ENCODE measurements at places on chromosomes 7 and 10.

DNA sequence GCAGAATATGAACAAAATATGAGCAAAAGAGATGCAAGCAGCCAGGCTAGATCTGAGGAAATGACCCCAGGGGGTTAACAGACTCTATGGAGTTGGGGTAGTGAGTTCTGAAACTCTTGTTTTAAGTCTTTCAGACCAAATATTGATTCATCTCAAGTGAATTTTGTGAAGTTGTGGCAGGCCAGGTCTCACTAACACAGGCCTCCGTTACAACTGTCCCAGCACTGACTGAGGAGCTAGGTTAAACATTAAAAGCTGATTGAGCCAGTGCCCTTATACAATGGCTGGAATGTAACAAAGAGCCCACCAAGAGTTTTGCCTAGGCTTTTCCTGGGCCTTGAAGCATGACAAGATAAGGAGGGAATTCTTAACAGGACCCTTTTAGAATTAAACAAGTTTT, 192.3 kb upstream of the STK17A start:
- no peak for DNase-seq

DNA sequence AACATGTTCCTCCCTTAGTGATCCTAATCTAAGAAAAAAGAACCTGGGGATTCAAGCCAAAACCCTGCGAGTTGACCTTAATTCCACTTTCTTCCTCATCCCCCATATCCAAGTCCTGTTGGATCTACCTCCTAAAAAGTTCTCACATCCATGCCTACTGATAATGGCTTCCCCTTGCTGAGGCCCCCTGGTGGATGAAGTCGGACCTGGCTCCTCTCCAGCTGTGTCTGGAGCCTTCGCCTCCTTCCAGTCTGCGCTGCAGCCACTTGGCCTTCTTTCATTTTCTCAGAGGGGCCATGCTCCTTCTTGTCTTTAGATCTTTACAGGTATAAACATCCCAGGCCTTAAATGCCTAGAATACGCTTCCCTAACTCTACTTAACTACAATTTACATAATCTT, 8.1 kb downstream of the PDE1C start:
- DNase-seq, result peak; percentile 16

DNA sequence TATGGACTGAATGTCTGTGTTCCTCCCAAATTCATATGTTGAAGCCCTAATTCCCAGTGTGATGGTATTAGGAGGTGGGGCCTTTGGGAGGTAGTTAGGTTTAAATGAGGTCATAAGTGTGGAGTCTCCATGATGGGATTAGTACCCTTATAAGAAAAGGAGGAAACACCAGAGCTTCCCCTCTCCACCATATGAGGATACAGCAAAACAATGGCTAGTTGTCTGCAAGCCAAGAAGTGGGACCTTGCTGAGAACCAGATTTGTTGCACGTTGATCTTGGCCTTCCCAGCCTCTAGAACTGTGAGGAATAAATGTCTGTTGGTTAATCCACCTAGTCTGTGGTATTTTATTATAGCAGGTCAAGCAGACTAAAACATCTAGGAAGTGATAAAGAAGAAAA, 102.2 kb downstream of the AHCYL2 start:
- no peak for DNase-seq

DNA sequence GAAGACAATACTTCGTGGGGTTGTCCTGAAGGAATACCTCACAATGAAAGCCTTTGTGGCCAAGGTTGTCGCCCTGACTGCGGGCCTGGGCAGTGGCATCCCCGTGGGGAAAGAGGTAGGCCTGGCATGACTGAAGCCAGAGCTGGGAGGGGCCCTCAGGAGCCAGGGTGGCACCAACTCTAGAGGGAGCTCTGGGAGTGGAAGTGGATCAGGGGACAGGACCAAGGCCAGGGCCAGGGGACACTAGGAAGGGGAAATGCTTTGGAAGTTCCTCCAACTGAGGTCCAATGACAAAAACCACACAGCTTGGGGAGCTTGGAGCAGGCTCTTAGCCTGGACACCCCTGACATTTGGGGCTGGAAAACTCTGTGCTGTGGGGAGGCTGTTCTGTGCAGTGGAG, 5.8 kb downstream of the CLCN1 start:
- DNase-seq, result no peak

DNA sequence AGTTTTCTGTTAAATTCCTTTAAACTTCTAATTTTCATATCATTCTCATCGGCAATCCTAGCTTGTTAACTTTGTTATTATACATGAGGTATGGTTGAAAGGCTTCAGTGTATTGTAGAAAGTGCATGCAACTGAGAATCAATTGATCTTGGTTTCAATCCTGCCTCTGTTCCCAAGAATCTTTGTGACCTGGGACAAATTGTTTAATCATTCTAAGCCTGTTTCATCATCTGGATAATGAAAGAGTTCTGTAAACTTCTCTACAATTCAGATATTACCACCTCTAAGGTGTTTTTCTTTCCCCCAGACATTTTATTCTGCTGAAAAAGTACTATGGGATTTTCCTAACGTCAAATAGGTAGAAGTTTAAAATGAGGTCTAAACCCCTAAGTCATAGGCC, 179.0 kb downstream of the RNLS start:
- no peak for DNase-seq

- DNase-seq, result peak; percentile 45
These were observed 10.7 kb upstream of the HOXA13 start for GRCh38 chr7:27210441-27211083.

DNA sequence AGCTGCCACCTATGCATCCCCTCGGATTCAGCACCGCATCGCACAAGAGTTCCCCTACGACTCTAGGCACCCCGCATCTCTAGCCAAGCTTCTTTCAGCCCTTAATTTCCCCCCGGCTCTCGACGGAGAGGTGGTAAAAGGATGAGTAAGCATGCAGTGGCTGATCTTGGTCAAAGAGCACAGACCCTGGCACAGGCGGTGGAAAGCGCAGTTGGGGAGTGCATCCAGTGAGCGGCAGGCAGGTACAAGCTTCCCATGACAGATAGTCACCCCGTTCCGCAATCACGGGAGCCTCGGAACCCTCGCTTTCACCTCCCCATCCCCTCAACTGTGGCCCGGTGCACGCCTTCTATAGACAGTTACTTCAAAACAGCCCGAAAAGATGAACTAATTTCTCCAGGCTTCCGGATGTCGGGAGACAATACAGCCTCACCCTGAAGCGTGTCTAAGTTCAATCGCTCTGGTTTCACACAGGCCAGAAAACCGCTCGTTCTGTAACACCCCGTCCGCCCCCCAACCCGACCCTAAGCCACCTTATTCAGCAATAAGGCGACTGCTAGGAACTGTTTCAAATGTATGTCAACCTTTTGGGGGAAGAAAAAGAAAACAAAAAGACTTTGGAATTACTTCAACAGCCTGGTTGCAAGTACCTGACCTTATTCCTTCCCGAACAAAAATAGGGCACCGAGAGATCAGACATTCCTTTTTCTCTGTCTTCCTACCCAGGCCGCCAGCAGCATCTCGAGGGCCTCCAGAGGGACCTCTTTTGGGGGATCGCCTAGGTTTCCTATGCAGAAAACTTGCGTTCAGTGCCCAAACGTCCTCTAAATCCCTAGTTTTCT, 1.4 kb downstream of the RHEB start:
- DNase-seq, result peak; percentile 39

DNA sequence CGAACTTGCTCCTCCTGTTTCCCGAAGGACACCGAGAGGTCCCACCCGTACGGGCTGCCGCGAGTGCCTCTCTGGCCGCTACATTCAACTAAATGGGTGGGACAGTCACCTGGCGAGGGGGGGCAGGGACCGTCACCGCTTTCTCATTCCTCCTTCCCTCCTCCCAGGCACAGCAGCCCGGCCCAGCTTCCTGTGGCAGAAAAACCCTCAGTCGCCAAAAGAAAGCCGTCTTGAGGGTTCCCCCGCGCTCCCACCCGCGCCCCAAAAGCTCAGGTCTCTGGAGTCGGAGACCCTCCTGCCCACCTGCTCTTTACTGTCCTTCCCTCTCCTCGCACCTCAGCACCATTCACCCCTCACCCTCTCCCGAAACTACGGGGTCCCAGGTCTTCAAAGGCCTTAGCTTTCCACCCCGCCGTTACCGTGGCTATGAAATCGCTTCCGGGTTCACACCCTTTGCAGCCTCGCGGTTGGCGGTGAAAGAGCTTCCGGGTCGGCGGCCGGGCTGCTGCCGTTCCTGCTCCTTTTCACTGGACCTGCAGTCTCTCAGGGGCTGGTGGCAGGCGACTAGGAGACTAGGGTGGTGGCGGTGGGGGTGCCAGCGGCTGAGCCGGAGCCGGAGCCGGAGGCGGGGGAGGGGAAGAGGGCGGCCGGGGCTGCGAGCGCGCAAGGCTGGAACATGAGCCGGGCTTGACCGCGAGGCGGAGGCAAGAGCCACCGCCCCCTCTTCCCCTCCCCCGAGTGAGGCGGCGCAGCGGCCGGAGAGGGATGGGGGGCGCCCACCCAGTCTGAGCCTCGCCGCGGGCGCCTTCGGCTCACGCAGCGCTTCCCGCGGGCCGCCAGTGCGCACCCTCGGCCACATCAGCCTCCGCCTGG, at the start of the genes ANKIB1 and KRIT1:
TSS of gene ANKIB1 (plus strand) at position 488 of the 873 bp plus-strand sequence. CDS start 49,005 bp downstream, outside the sequence.
TSS of gene KRIT1 (minus strand) at position 428 of the 873 bp plus-strand sequence. CDS start 3,779 bp downstream, outside the sequence.
- peak; percentile 73 for DNase-seq

DNA sequence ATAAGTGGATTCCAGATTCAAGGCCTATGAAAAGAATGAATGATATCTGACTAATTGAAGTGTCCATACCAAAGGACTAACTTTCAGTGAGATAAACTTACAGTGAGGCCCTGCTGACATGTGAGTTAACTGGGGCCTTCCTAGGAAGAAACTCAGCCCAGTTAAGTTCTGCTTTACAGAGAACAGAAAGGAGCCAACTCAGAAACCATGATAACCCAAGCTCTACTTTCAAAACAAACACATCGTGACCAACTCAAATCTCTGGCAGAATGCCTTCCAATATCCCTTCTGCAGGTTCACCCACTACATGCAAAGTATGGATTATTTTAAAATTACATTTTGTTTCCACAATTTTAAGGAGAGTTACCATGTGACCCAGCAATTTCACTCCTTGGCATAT, 75.8 kb upstream of the MRLN start:
- peak; percentile 25 for DNase-seq

DNA sequence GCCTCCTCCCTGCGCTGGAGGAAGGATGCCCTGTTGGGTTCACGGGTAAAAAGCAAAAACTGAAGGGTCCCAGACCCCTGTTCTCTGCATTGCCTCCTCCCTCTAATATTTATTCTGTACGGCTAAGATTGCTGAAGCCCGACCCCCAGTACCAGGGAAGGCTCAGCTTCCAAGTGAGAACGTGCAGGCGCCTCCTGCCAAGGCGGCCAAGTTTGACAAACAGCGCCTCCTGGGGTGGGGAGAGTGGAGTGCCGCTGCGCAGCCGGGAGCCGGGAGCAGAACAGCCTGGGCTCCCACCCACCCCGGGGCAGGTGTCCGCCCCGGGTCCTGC, 4.7 kb upstream of the EBF3 start:
- DNase-seq, result peak; percentile 60

- DNase-seq, result no peak
These were observed 158.9 kb upstream of the TNRC18 start for GRCh38 chr7:5582532-5582935.

DNA sequence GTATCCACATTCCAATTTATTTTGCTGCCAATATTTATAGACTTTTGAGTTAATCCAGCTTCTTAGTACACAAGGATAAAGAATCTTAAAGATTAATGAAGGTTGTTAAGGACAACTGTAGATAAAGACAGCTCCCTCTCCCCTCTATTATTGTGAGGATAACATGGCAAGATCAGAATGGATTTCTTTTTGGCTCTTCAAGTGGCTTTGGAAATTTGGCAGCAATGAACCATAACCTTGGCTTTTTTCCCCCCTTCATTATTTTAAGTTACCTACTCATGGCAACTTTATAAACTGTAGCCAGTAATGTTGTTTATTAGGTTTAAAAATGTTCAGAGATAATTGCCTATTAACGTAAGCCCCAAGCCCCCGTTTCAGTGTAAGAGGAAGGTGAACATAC, 131.1 kb upstream of the SLC26A5 start:
- DNase-seq, result peak; percentile 9

- no peak for DNase-seq
These were observed 307.7 kb downstream of the MDFIC start for GRCh38 chr7:115229401-115230105.

DNA sequence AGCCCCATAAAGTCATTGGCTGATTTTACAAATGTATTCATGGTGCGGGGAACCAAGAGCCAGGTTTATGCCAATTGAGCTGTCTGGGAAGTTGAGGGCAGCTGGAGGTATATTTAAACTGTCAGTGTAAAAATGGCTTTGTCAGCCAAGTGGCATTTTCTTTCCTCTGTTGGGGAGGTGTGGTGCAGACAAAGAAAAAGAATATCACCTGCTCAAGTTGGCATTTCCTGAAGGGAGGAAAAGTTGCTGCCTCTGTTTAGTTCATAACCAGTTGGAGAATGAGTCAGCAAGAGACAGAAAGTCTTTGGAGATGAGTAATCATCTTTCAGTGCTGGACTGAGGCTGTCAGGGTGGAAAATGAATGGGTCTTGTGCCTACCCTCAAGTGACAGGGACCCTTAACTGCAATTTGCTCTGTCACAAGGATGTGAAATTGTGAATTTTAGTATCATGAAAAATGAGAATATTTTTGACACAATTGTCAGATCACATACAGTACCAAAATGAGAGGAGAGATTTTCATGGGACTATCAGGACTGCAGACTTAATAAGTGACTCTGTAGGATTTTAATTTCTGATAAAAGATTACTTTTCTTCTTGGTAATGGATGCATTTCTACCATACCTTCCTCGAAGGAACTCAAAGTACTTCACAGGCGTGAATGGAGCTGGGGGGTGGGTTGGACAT, 137.3 kb downstream of the ANLN start:
- peak; percentile 55 for DNase-seq

DNA sequence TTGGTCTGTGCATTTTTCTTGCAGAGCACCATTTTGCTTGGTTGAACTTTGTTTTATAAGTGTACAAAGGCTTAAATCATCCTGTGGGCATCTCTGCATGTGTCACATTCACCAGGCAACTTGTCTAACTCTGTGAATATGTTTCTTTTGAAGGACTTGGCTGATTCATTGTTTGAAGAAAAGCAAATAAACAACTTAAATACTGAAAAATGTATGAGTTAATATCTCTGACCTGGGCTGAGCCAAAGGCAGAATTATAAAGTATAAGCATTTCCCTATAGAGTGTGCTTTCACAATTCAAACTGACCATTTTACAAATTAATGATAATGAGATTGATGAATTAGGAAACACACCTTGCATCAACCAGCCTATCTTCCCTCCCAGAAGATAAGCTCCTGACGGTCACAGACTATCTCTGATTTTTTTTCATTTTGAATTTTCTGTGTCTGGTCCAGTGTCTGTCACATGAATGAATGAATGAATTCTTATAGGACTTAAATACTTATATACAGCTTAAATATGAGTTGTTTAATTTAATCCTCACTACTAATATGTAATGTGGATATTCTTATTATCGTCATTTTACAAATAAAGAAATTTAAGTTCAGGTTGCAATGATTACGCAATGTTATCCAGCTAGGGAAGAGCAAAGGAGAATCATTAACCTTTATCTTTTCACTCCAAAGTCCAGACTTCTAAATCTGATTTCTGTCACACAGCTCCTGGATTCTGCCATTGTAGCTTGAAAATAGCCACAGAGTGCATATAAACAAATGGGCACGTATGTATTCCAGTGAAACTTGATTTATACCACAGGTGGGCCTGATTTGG, 182.0 kb upstream of the PHYHIPL start:
- DNase-seq, result no peak

- DNase-seq, result no peak
These were observed 135.5 kb downstream of the LSMEM1 start for GRCh38 chr7:112616295-112616694.
